Stimulated activated CD8-positive, alpha-beta memory T cell treated with anti-CD3 and anti-CD28 coated beads, Interleukin-7, amount 100 ng/mL, for 1 hour (primary cell): ENCODE measurements at places on chromosomes 7 and 10.

GRCh38 chr7:6271060-6271658 is 1.3 kb downstream of the CYTH3 start:
- DNase-seq, result peak; percentile 17

DNA sequence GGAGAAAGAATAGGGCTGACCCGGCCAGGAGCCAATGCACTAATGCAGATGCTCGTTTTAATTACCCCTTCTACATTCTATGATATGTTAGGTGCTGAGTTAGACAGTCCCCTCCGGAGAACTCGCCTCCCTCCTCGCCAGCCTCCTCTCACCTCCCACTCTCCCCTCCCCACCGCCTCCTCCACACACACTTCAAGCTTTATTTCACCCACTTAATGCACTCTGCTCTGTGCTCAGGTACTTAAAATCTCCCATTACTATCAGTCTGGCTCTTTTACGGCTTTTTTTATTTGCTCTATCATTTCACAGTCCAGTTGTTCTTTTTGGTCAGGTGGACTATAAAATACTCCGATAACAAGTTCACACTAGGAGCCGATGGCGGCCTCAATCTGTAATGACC is 231.6 kb downstream of the TEX36 start:
- no peak for DNase-seq

DNA sequence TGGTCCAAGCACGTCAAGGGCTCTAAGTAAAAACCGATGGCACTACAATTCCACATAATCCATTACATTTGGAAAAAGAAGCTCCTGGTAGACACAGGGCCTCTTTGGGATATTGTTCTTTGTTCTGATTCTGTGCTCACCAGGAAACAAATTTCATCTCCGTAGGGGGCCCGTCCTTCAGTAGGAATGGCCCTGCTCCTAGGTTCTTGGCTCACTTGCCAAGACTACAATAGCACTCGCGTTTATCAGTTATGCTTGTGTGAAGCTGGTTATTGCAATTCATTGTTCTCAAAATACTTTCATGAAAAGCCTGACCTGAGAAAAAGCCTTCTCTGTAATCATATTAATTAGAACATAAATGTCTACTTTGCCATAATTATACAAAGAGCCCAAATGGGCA is 10.3 kb upstream of the ZC3HAV1L start:
- DNase-seq, result no peak

- DNase-seq, result no peak
Measured at GRCh38 chr7:22420008-22420407, 63.1 kb upstream of the RAPGEF5 start.

GRCh38 chr7:149140831-149141230 is 6.4 kb upstream of the ZNF398 start:
- no peak for DNase-seq

DNA sequence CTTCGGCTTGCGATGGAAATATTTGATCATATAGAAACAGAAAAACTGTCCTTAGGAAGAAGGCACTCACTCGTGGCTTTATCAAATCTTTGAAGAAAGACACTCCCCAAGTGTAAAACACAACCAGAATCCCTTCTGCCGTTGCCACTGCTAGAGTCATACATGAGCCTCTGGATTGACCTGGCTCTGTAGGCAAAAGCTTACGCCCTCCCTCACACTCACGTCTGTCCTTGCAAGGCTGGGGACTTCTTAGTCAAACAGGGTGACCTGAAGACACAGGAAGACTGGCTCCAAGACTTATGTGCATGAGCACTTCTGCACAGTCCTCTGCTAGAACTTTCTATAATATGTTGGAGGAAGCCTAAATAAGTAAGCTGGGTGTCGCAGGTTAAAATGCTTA is 135.4 kb upstream of the MDFIC start:
- no peak for DNase-seq

DNA sequence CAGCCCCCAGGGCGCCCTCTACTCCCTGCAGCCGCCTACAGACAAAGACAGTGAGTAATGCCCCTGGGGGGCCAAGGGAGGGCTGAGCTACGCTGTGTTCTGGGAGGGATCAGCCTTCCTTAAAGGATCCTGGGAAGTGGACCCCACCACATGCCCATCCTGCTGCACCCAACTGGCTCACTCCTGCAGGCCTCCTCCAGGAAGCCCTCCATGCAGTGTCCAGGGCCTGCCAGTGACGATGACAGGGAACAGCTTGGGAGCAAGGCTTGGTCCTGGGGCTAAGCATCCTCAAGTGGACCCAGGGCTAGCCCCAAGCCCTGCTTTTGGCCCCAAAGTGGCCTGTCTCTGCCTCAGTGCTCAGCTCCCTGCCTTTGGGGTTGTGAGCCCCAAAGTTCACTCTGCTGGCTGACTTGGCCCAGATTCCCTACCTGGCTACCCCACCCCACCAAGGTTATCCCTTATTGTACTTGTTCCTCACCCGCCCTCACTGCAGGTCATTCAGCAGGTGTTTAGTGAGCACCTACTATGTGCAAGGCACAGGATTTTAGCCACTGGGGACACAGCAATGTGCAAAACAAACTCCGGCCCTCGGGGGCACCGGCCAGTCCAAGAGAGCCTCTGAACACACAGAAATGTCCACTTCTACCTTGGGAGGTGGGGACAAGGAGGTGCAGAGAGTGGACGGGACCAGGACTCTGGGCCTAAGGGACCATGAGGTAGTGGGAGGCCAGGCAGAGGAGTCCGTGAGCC is 83.5 kb downstream of the MYL10 start:
- no peak for DNase-seq
